ENCODE measurements at places on chromosomes 11 and 22.

DNA sequence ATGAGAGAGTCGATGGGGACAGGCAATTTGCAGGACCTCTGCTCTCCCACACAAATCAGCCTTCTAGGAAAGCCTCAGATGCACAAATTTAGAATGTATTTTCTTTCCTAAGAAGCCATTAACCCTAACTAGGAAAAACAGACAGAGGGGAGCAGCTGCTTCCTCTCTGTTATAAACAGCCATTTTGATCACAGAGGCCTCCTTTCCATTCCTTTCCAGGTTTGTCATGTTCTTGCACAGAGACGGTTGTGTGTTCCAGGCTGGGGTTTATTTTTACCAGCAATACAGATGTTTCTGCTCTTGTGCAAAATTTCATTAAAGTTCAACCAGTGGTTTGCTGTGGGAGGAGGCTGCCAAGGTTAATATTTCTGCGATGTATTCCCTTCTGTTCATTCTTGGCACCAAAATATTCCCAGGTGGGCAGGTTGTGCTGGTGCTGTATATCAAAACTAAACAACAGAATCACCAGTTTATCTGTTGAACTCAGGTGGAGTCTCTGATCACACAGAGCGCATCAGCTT lies 90.2 kb downstream of the NAV2 start:
- DNase-seq: no peak

DNA sequence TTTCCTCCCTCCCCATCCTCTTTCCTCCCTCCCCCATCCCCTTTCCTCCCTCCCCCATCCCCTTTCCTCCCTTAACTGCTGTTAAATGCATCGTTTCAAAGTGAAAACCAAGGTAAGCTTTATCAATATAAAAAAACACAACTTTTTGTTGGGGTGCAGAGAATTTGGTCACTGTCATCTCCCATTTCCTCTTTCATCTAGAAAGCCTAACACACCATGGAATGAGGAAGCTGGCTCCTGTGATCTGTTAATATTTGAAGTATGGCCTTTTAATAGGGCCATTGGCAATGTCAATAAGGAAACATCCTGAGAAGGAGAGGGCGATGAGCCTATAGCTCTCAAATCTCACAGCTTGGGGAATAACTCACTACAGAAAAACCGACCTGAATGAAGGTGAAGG lies 7.0 kb downstream of the EXPH5 start:
- DNase-seq: no peak

GRCh38 chr11:62077132-62077531 lies 46.7 kb upstream of the INCENP start:
- no peak for DNase-seq

- no peak for DNase-seq
These were observed 212.5 kb upstream of the MPPED2 start for GRCh38 chr11:30798547-30799236.

- DNase-seq: no peak
These were observed 6.9 kb downstream of the GP1BB start for GRCh38 chr22:19730198-19730597.

- DNase-seq: no peak
These were observed 51.3 kb upstream of the FLI1 start for GRCh38 chr11:128642571-128642970.

DNA sequence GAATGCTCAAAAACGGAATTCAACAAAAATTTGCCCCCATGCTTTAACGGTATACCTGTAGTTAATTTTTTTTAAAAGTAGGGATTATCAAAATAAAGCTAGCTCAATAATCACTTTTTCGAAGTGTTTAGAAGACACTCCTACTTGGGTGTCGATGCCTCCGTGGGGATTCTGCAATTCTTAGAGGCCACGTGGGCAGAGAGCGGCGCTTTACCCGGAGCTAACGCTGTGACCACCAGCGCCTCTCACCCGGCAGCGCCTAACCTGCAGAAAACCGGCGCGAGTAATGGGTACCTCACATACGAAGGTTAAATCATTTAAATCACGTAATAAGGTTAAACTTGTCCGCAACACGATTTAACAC lies 583 bp downstream of the TAF1D start:
- DNase-seq: peak; percentile 62

DNA sequence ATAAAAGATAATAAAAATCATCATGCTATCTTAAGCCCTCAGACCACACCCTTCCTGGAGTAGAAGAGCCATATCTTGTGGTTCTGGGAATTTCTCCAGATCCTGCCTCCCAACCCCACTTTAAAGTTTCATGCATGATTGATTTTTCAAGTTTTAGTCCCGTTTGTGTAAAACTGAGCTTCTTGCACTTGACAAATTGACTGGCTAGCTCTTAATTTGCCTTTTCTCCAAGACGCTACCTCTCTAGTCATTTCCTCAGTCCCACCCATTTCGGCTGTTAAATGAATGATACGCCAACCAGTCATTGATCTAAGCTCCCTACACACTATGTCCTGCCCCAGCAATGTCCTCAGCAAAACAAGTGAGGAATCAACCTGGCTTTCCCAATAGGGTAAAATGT lies 71.8 kb upstream of the TEAD1 start:
- no peak for DNase-seq

DNA sequence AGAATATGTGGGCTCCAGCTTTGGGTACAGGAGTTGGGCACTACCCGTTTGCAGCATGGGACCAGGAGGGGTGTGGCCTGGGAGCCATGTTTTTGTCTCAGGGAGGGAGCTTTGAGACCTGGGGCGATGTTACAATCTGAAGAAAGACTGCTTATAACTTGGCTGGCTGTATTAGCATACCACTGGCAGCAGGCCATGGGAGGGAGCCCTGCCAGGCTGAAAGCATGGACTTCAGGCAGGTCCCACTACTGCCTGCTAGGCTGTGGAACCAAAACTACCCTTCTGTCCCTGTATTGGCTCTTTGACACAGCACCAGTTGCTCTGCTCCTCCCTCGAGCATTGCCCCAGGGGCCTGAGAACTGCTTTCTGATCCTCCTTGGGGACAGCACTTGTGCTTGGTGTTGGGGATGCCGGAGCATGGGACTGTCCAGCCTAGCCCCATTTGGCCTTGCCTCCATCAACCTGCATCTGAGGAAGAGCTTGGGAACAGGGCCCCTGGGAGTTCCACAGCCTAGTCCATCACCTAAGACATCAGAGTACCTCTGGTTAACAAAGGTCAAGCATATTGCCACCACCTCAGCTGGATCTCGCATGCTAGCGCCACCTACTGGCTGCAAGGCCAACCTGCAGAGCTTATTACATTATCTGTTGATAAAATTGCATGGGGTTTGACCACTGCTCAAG lies 217.4 kb downstream of the SBF2 start:
- DNase-seq: no peak

- DNase-seq: no peak
These were observed 32.4 kb downstream of the GALNT18 start for GRCh38 chr11:11589437-11589836.

GRCh38 chr11:58629857-58630256 lies 7.4 kb downstream of the CNTF start:
- peak; percentile 2 for DNase-seq

DNA sequence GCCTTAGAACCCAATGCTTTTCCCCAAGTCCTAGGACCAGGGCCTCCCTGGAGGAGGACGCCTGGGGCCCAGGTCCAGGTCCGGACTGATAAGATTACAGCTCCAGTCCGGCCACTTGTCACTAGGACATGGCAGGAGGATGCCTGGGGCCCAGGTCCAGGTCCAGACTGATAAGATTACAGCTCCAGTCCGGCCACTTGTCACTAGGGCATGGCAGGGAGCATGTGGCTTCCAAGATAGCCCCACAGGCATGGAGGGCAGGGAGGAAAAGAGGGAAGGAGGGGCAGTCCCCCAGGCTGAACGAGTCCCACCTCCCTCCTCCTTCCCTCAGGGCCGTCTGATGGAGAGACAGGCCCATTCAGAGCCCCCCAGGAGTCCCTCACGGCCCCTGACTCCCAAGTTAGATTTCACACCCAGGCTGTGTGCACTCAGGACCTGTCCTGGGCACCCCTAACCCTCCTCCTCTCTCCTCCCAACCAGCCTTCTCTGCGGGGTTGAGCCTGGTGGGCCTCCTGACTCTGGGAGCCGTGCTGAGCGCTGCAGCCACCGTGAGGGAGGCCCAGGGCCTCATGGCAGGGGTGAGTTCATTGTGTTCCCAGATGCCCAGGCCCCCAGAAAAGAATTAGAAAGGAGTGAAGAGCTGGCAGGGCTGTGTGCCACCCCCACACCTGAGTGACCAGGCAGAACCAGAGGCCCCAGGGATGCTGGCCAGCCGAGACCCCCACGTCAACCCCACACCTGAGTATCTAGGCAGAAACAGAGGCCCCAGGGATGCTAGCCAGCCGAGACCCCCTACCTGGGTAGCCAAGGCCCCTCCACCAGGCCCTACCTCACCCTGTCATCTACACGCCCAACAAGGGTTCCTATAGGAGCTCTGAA lies 2.1 kb downstream of the TSPAN32 start:
- DNase-seq: no peak

- DNase-seq: no peak
These were observed 149.5 kb downstream of the PGR start for GRCh38 chr11:100980156-100980555.

- no peak for DNase-seq
These were observed 266.0 kb upstream of the MTNR1B start for GRCh38 chr11:92703449-92703830.

DNA sequence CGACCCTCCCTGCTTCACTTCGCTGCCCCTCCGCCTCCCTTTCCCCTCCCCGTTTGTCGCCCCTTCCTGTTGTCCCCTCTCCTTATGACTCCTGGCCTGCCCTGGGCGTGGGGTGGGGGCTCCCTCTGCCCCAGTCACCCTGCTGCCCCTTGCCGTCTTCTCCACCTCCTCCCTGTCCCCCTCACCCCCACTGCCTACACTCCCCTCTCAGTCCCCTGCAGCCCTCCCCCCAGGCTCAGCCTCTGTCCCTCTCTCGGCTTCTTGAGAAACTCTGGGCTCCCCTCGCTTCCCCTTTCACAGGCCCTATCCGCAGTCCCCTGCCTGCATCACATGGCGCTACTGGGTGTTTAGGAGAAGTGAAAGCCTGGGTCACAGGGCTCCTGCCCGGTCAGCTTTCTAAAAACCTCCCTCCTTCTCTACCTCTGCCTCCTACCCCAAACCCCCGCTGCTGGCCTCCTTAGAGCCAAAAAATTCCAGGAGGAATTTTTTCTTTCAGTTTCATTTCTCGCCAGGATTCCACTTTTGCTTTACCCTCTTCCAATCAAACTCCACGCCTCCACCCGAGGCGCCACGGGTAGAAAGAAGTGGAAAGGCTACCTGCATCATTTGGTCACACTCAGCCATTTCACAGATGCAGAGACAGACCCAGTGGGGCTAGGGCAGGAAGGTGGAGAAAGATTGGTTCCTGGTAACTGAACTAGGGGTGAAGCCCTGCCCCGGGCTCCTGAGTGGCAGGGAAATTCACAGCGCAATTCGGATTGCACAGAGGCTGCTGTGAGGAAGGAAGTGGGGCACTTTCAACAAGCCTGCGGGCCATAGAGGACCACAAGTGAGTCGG lies at the start of gene SLC15A3:
TSS of gene SLC15A3 (minus strand) at position 273 of the 838 bp plus-strand sequence. CDS start 625 bp downstream, outside the sequence.
- peak; percentile 33 for DNase-seq

GRCh38 chr11:119361056-119361787 lies 14.7 kb upstream of the MFRP start:
- peak; percentile 18 for DNase-seq

DNA sequence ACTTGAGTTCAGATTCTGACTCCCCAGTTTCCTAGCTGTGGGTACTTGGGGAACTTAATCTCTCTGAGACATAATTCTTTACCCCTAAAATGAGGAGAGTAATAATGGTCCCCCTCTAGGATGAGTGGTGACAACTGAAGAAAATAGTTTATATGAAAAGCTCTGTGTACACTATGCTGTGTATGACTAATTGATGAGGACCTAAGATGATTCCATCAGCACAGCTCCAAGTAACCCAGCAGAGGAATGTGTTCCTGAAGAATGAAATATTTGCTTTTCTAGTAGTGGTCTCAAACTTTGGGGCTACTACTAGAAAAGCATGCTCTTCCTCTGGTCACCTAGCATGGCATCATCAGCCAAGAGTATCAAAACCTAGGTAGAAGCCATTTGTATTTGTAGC lies 217.3 kb upstream of the NARS2 start:
- DNase-seq: no peak

DNA sequence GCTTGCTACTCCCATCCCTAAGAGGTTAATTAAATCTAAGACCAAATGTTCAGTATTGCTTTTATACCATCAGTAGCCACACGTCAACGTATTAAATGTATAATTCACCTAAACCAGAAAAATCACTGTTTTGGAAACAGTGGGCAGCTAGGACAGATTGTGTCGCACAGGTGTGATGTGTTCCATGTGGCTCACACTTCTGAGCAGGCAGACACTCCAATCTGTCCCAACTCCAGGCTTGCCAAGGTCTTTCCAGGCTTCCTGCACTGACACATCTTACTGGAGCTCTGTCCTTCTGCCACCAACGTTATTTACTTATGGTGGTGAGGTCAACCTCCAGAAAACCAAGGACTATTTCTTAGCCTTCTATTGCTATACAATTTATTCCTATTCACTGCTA lies 11.4 kb downstream of the SIAE start:
- DNase-seq: no peak

DNA sequence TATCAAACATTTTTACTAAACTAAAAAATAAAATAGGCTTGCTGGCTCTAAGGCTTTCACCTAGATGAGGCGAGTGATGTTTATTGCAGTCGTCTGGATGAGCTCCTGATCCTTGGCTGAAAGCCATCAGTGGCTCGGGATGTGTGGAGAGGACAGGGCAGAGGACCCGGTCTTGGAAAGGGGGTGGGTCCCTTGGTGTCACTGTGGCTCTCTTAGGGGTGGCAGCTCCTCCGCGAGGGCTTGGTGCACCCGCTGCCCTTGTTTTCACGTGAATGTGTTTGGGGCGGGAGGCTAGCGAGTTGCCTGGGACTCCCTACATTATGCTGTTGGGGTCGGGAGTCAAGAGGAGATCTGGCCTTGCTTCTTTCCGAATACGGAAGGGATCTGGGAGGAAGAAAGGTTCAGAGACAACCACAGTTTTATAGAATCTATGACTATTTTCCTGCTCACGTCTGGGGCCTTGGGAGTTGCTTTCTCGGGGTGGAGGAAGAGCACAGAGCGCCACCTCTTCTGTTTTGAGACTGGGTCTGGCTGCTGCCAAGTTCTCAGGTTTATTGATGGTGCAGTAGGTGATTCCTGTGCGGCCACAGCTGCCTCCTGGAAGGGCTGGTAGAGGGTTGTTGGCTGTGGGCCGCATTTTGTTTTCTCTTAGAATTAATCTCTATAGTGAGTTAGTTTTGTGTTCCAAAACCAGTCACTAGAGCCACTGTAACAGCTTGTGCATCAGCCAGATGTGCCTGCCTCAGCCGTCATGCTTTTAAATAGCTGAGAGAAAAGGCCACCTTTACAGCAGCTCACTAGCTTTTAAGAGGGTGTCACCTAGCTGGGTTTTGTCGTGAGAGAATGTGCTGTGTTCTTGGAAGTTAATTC lies 12.8 kb downstream of the TBC1D22A start:
- no peak for DNase-seq
